Stimulated activated CD4-positive, alpha-beta T cell treated with anti-CD3 and anti-CD28 coated beads, Interleukin-4, amount 100 ng/mL, for 48 hours (primary cell): ENCODE measurements at places on chromosomes 16 and 17.

DNA sequence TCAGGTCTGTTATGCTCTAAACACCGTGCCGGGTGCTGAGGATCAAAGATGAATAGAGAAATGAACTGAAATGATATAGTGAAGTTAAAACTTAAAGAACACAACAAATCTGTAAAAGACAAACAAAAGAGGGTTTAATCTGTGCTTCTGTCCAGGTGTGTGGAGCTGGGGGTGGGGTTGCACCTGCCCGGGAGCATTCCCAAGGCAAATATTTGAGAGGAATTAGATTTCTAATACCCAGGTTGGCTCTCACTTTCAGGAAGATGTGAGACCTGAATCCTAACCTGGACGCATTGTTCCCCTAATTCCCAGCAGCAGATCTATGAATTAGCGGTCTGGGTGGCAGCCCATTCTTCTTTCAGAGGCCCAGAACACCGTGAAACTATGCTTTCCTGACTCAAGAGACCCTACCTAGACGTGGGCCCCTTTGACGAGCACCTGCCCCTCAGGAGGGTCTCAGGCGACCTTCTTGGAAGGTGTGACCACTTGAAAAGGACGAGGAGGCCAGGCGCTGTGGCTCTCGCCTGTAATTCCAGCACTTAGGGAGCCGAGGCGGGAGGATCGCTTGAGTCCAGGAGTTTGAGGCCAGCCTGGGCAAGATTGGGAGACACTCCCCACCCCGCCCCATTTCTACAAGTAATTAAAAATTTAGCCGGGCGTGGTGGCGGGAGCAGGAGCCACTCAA, 677 bp upstream of the RANGRF start:
- DNase-seq: no peak

DNA sequence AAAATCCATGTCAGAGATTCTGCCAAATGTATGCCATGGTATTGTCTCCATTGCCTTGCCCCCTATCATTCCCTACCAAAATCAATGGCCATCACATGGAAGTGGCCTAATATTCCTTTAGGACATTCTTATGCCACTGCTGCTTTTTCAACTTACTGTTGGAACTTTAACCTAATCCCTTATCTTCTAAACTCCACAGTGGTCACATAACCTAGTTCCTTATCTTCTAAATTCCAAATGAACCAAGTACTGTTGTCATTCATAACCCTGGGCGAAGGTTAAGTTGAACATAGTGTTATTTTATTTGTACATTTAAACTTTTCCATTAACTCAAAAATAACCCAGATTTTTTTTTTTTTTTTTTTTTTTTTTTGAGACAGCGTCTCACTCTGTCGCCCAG, 3.6 kb downstream of the HSF5 start:
- DNase-seq: no peak

GRCh38 chr16:67432506-67432890, 1.6 kb downstream of the HSD11B2 start:
- DNase-seq: no peak

DNA sequence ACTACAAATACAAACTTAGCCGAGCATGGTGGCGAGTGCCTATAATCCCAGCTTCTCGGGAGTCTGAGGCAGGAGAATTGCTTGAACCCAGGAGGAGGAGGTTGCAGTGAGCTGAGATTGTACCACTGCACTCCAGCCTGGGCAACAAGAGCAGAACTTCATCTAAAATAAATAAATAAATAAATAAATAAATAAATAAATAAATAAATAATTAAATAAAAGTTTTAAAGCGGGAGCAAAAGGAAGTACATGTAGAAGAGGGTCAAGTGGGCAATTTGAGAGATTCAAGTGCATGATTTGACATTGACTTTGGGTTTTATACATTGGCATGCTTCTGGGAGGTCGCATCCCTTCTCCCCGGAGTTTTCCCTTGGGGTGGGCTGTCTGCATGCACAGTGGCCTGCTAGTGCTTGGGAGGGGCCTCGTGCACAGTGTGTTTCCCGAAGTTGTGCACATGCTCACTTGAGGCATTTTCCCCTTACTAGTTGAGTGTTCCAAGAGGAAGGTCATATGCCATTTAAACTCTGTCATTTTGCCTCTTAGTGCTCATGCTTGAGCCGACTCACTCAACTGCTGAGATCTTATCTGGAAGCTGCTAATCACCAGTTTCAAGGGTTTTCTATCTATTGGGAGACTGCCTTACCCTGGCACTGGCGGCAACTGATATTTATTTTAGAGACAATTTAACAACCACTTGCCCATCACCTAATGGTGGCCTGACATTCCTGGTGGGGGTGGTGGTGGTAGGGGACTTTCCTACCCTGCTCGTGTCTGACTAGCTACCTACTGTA, 193.2 kb upstream of the MPHOSPH6 start:
- no peak for DNase-seq

DNA sequence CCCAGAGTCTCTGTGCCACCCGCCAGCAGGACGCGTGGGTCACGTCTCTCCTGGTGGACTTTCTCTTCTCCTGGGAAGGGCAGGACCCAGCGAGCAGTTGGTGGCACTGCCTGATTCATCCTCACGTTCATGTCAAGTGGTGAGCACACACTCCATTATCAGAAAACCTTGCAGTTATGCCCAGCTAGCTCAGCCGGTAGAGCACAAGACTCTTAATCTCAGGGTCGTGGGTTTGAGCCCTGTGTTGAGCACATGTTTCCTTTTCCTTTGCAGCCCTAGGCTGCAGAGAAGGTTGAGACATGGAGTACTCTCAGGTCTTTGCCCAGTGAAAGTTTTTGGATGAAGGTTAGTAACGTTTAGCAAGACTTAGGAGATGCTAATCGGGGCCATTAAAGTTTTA, 8.0 kb downstream of the OR1F1 start:
- DNase-seq: no peak

GRCh38 chr17:70265471-70265870, 96.1 kb downstream of the KCNJ2 start:
- no peak for DNase-seq

DNA sequence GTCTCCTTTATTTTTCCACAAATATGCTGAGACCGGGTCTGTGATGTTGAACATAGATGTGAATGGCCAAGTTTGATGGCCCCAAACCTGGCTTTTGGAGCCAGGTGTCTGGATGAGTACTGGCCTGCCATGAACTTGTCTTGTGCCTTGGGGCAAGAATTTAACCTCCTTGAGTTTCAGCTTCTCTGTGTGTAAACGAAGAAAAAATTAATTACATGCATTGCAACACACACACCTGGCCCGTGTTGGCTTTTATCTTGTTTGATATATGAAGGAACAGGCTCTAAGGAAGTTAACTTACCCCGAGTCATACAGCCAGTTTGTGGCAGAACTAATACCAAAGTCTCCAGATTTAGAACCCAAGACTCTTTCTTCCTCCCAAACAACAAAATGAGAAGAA, 13.1 kb downstream of the FBXO39 start:
- DNase-seq: no peak

- no peak for DNase-seq
Measured at GRCh38 chr16:29871822-29872546, 9.0 kb upstream of the CDIPT start.

DNA sequence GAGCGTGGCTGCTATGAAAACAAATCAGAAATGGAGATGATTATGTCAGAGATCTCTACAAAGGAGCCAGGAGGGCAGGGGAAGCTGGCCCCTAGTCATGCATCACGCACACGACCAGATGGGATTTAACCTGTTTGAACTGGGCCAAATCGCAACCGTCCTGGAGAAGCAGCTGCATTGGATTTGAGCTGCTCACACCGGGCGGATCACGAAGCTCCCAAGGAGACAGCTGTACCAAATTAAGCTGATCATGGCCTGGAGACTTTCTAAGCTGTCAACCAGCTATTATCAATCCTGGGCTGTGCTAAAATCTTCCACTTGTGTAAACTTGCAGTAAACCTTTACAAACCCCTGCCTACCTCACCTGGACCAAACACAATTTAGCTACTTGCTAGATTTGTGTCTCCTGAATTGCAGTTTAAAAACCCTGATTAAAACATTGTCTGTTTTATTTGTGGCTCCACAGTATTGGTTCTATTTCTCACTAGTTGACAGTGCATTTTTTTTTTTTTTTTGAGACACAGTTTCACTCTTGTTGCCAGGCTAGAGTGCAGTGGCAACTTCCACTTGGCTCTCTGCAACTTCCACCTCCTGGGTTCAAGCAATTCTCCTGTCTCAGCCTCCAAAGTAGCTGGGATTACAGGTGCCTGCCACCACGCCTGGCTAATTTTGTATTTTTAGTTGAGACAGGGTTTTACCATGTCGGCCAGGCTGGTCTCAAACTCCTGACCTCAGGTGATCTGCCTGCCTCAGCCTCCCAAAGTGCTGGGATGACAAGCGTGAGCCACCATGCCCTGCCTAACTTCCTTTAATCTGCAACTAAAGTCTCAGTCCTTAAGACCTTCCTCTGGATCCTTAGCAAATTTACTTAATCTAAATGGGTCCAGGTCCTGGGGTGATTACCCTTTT, 98.3 kb upstream of the GRIN2A start:
- DNase-seq: no peak

GRCh38 chr16:73891129-73891542, 405.5 kb upstream of the PSMD7 start:
- no peak for DNase-seq

- no peak for DNase-seq
Measured at GRCh38 chr17:71780596-71780995, 340.2 kb upstream of the SOX9 start.

DNA sequence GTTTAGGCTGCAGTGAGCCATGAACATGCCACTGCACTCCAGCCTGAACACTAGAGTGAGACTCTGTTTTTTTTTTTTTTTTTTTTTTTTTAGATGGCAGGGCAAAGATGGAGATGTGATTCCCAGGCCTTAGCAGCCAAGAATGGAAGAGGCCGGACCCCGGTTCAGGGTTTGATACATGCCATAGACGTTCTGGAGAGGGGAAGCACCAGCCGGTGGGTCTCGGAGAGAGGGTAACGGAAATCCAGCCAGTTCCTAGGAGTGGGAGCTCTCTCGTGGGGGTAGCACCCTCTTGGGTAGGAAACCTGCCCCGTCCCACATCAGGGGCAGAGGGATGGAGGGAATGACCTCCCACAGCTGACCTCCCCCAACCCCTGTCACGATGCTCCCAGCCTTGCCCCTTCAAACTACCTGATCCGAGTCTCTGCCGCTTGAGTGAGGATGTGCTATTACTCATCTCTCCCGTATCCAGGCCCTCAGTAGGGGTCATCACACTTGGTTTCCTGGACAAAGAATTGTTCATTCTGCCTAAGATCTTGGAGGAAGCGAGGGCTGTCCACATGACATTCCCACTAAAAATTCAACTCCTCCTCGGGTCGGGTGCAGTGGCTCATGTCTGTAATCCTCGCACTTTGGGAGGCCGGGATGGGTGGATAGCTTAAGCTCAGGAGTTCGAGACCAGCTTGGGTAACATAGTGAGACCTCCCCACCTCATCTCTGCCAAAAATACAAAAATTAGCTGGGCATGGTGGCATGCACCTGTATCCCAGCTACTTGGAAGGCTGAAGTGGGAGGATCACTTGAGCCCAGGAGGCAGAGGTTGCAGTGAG, 47.3 kb downstream of the MIS12 start:
- DNase-seq: no peak

DNA sequence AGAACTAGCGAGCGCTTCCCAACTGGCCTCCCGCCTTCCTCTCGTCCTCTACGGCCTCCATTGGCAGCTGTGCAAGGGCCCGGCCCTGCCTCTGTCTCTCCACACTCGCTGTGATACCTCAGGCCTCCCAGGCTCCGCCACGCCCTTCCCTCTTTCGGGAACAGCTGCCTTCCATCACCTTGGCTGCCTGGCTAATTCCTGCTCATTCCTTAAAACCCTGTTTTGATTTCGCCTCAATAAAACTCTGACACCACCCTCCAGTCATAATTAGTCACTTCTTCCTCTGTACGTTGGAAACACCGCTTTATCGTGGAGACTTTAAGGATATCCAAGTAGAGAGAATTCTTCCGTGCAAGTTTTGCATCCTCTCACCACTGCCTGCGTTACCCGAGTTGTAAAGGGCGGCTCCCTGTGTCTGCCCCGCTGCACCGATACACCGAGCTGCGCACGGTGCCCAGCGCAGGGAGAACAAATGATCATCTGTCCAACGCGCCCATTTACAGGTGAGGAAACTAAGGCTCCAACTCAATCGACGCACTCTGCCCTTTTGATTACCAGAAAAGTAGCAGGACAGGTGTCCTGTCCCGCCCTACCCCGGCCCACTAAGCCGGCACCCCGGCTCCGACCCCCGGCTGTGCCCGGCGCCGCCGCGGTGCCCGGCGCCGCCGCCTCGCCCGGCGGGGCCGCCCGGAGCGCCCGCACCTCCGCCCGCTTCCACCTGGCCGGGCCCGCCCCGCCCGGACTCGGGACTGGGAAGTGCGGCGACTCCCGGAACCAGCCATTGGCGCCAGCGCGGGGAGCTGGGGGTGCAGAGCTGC, 139.7 kb downstream of the SEC14L1 start:
- no peak for DNase-seq

GRCh38 chr17:44333371-44333770, 8.7 kb upstream of the SLC25A39 start:
- no peak for DNase-seq

GRCh38 chr17:17906418-17907215, 65.6 kb downstream of the TOM1L2 start:
- DNase-seq: no peak

DNA sequence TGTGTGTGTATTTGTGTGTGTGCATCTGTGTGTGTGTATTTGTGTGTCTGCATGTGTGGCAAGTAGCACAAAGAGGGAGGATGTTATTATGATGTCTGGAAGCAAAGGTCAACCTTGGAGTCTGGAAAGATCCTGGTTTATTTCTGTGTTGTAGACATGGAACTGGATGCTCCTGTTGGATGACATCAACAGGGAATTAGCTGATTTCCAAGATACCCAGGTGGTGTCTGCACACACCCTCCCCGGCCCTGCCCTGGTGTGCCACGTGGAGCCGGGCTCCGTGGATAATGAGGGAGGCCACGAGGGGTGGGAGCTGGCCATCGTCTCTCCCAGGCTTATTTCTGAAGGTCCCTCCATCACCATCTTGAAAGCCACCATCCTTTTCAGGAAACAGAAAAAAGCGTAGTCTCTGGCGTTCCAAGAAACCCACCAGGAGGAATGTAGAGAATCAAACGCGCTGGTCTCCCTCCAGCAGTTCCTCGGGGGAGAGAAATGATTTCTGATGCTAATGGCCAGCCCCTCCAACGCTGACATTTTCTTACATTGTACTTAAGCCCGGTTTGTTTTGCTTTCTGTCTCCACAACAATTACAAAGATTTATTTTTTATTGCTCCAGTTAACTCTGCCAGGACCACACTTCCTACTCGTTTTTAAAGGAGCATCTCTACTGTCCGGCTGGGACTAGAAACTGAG, 93.3 kb downstream of the FOXL1 start:
- no peak for DNase-seq
